ENCODE measurements at places on chromosomes 5 and 9. TPM values are rescaled to one million over a fixed set of nuclear protein-coding genes. Genes with fewer than 3 reads are reported as not detected.

- DNase-seq = peak; percentile 95
- peaks cover 73% of the 10 kb centered on the region for H3K4me1 ChIP-seq
- no peaks in the 10 kb centered on the region for H3K27me3 ChIP-seq
- peaks cover 32% of the 10 kb centered on the region for H3K36me3 ChIP-seq
- peak overlapping the region; percentile 83 for H3K4me3 ChIP-seq
- H3K27ac ChIP-seq = peak overlapping the region; percentile 99
Measured at GRCh38 chr5:172114875-172115422, 73.1 kb downstream of the STK10 start.

- H3K27ac ChIP-seq = no peak overlapping the region
Measured at GRCh38 chr5:33232731-33233505, 207.8 kb upstream of the TARS1 start.

DNA sequence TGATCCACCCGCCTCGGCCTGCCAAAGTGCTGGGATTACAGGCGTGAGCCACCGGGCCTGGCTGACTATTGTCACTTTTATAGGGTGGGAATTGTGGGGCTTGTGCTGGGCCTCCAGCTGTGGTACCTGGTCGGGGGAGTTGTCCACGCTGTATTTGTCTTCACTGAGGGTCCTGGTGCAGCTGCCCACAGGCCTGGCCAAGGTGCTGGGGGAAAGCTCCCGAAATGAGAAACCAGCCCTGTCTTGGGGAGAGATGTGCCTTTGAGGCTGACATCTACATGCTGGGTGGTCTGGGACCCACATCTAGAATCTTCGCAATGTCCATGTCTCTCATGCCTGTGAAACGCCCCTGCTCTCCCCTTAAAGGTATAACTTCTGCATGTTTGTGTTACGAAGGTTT, 2.6 kb downstream of the EXOC3 start:
- no peak overlapping the region for H3K4me3 ChIP-seq
- H3K4me1 ChIP-seq = peaks cover 36% of the 10 kb centered on the region
- H3K36me3 ChIP-seq = peaks cover 36% of the 10 kb centered on the region
- no peak for DNase-seq
- H3K27ac ChIP-seq = peak overlapping the region; percentile 15

DNA sequence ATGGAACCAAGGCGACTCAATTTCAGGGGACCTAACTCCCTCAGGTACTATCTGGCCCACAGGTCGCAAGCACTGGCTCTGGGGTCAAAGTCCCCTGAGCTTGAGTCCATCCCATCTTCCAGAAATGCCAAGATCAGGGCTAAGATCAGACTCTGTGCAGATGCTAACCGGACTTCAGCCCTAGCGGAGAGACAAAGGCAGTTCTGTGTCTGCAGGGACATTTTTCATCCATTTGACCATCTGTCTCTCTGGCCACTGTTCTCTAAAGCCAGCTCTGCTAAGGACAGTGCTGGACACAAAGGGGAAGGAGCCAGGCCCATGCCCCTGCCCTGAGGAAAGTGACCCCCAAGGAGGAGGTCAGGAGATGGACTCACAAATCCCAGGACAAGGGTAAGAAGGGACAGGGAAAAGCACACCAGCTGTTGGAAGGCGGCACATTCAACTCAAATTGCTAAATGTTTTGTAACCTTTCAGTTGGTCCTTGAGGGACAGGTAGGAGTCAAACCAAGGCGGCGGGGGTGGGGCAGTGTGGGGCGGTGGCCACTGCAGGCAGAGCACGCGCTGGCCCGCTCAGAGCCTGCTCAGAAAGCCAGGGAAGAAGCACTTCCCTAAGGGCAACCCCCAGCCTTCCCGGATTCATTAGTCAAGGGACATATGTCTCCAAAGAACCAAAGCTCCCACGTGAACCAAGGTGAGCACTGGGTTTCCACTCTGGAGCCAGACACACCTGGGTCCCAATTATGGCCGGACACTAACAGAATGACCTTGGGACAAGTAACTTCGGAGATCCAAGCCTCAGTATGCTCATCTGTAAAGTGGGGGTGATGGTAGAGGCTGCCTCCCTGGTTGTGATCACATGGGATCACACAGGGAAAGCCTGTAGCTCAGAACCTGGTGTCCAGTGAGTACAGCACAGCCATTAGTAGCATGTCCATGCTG, 42.8 kb downstream of the STK10 start:
- no peaks in the 10 kb centered on the region for H3K27me3 ChIP-seq
- peaks cover 5% of the 10 kb centered on the region for H3K36me3 ChIP-seq
- peak overlapping the region; percentile 61 for H3K27ac ChIP-seq
- peaks cover 84% of the 10 kb centered on the region for H3K4me1 ChIP-seq

The SLC4A9 gene
- total RNA-seq = not detected

DNA sequence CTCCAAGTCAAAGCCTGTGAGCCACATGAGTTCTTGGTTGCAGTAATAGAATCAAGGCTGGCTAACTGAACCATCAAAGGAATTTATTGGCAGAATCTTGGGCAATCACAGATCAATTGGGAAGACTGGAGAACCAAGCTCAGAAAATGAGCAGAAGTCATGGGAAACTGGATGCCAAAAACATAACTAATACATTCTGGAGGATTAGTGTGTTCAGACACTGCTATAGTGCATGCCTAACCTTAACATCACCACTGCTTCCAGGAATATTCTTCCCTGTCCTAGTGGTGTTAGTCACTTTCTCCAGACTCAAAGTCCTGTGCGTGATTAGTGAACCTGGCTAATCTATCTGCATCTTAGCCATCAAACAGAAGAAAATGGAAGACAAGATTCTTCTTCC, 843.7 kb downstream of the EFNA5 start:
- H3K36me3 ChIP-seq = no peaks in the 10 kb centered on the region
- H3K27ac ChIP-seq = no peak overlapping the region
- DNase-seq = no peak
- H3K4me3 ChIP-seq = no peak overlapping the region
- H3K4me1 ChIP-seq = no peaks in the 10 kb centered on the region

The TMEM252 gene
- not detected for total RNA-seq
